T-helper 17 cell (primary cell): ENCODE measurements at places on chromosomes 7 and 10. TPM values are rescaled to one million over a fixed set of nuclear protein-coding genes. Genes with fewer than 3 reads are reported as not detected.

DNA sequence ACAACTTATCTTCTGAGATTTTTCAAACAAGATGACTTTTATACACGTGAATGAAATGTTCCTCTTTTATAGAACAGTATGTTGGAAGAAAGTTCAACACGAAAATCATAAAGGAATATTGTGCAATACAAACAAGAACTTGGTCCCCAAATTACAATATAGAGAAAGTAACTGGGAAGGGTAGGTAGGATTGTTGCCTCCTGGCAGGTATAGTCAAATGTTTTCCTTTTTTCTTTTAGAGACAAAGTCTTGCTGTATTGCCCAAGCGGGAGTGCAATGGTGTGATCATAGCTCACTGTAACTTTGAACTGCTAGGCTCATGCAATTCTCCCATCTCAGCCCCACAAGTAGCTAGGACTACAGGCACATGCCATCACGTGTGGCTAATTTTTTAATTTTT lies 582.6 kb downstream of the PARD3 start:
- H3K36me3 ChIP-seq, result no peaks in the 10 kb centered on the region
- H3K27ac ChIP-seq, result no peak overlapping the region
- no peaks in the 10 kb centered on the region for H3K4me1 ChIP-seq
- H3K4me3 ChIP-seq, result no peak overlapping the region
- no peak for DNase-seq

GRCh38 chr10:103541616-103542015 lies 48.1 kb downstream of the NEURL1 start:
- H3K4me3 ChIP-seq, result no peak overlapping the region
- H3K27ac ChIP-seq, result no peak overlapping the region

Gene CDHR1
- total RNA-seq, result 0.12 TPM

GRCh38 chr10:89566992-89567391 lies 31.6 kb upstream of the SLC16A12 start:
- H3K4me3 ChIP-seq, result no peak overlapping the region
- H3K27me3 ChIP-seq, result peaks cover 27% of the 10 kb centered on the region
- H3K27ac ChIP-seq, result no peak overlapping the region
- peaks cover 3% of the 10 kb centered on the region for H3K4me1 ChIP-seq
- DNase-seq, result no peak

- peaks cover 20% of the 10 kb centered on the region for H3K36me3 ChIP-seq
- H3K4me1 ChIP-seq, result peaks cover 16% of the 10 kb centered on the region
- no peak overlapping the region for H3K27ac ChIP-seq
- no peak overlapping the region for H3K4me3 ChIP-seq
- no peaks in the 10 kb centered on the region for H3K27me3 ChIP-seq
- no peak for DNase-seq
These were observed 56.5 kb downstream of the EXOC4 start for GRCh38 chr7:133309333-133309732.

Gene PTF1A
- not detected for total RNA-seq

- H3K36me3 ChIP-seq, result no peaks in the 10 kb centered on the region
- no peak overlapping the region for H3K27ac ChIP-seq
- no peak for DNase-seq
- H3K27me3 ChIP-seq, result no peaks in the 10 kb centered on the region
These were observed 243.0 kb downstream of the PLXDC2 start for GRCh38 chr10:20059084-20059835.

Gene CXCL12
- total RNA-seq, result 0.13 TPM

DNA sequence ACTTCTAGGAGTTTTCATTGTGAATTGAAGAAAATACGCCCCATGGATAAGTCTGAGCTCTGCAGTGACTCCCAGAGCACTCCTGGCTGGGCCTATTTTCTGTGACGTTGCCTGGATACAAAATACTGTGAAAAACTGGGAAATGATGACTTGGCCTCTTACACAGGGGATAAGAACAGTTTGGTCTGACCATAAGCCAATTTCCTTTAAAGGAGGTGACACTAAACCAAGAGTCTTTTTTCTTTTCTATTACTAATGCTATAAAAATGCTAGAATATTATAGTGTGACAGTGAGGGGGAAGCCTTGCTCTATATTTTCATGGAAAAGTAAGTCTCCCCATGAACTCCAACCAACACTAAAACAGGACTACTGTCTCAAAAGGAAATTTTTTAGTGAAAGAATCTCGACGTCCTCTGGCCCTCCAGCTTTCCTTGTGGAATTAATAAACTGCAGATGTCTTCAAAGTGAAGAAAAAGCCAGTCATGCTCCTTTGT lies 45.5 kb downstream of the MYOF start:
- H3K36me3 ChIP-seq, result no peaks in the 10 kb centered on the region
- no peak overlapping the region for H3K27ac ChIP-seq
- H3K4me3 ChIP-seq, result no peak overlapping the region
- H3K4me1 ChIP-seq, result no peaks in the 10 kb centered on the region
- no peak for DNase-seq

Gene SEMA3D
- total RNA-seq, result not detected

- H3K27ac ChIP-seq, result peak overlapping the region; percentile 94
- no peak for DNase-seq
- H3K27me3 ChIP-seq, result no peaks in the 10 kb centered on the region
- H3K4me3 ChIP-seq, result peak overlapping the region; percentile 96
These were observed 769 bp upstream of the TMEM248 start for GRCh38 chr7:66920256-66920655.

DNA sequence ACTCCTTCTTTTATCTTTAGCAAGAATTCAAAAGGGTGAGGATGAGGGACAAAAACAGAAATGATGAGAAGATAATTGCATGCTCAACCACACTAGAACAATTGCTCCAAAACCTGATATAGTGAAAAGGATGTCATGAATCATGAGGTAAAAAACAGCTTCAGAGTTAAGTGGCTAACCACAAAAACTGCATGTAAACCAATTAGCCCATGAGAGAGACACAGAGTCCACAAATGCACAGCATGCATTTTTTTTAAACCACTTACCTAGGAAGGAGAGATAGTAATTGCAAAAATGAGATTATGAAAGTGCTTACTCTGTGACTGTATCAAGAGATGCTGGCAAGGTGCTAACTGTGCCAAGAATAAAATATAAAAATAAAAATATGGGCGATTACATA lies 132.9 kb downstream of the MBL2 start:
- no peaks in the 10 kb centered on the region for H3K36me3 ChIP-seq
- no peaks in the 10 kb centered on the region for H3K27me3 ChIP-seq
- H3K4me1 ChIP-seq, result no peaks in the 10 kb centered on the region
- H3K27ac ChIP-seq, result no peak overlapping the region

GRCh38 chr10:132939957-132940790 lies 2.2 kb downstream of the CFAP46 start:
- no peak for DNase-seq
- peaks cover 60% of the 10 kb centered on the region for H3K27me3 ChIP-seq
- no peak overlapping the region for H3K27ac ChIP-seq
- peaks cover 5% of the 10 kb centered on the region for H3K4me1 ChIP-seq

DNA sequence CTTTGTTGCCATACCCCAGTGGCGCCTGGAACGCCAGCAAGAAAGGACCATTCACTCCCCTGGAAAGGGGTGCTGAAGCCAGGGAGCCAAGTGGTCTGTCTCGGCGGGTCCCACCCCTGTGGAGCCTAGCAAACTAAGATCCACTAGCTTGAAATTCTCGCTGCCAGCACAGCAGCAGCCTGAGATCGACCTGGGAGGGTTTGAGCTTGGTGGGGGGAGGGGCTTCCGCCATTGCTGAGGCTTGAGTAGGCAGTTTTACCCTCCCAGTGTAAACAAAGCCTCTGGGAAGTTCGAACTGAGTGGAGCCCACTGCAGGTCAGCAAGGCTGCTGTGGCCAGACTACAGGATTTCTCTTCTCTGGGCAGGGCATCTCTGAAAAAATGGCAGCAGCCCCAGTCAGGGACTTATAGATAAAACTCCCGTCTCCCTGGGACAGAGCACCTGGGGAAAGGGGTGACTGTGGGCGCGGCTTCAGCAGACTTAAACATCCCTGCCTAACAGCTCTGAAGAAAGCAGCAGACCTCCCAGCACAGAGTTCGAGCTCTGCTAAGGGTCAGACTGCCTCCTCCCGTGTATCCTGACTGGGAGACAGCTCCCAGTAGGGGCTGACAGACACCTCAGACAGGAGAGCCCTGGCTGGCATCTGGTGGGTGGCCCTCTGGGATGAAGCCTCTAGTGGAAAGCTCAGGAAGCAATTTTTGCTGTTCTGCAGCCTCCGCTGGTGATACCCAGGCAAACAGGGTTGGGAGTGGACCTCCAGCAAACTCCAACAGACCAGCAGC lies 281.1 kb upstream of the SP4 start:
- H3K27me3 ChIP-seq, result peaks cover 32% of the 10 kb centered on the region
- H3K4me3 ChIP-seq, result no peak overlapping the region
- no peaks in the 10 kb centered on the region for H3K36me3 ChIP-seq
- no peak for DNase-seq
- no peak overlapping the region for H3K27ac ChIP-seq

DNA sequence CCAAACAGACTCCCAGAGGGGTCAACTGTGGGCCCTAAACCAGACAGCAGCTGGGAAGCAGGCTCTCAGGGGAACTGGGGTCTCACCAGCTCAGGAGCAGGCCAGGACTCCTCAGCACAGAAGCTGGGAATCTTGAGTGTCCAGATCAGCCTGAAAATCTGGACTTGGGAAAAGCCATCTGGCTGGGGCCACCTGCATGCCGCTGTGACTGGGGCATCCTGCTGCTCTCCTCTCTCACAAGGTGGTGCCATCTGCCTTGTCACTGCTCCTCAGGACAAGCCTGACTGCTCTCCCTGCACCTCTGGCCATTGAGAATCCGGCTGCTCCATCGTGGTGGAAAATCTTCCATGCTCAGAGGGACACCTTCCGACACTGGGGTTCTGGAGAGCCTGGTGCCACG lies 141.4 kb downstream of the PLPP4 start:
- H3K4me3 ChIP-seq, result no peak overlapping the region
- no peak overlapping the region for H3K27ac ChIP-seq
- no peak for DNase-seq
- H3K36me3 ChIP-seq, result no peaks in the 10 kb centered on the region
- H3K27me3 ChIP-seq, result no peaks in the 10 kb centered on the region
- H3K4me1 ChIP-seq, result no peaks in the 10 kb centered on the region

DNA sequence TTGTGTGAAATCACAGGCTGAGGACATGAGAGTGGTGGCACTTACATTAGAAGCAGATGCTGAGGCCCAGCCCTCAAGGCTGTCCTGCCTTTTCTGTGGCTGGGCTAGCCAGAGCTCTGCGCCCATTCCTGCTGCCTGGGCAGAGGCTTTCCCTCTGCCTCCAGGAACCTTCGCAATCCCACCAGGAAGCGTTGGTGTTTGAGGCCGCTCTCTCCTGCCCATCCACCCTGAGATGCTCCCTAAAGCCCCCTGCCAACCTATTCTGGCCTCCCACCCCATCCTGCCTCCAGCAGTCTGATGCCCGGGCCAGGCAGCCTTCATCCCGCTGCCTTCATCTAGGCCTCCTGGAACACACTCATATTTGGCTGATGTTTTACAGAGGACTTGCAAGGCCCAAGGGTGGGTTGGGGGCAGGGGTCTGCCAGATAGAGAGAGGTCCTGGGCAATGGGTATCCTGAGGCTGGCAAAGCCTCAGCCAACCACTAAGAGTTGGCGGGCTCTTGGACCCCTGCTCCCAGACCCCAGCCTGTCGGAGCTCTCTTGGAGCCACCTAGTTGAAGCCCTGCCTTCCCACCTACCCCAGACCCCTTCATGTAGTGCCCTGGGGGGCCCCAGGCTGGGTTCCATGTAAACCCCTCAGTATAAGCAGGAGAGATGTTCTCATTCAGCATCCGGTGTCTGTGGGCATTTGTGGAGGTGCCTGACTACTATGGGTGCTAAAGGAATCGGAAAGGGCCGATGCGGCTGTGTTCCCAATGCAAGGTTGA lies 32.7 kb downstream of the LDB3 start:
- no peaks in the 10 kb centered on the region for H3K4me1 ChIP-seq
- H3K4me3 ChIP-seq, result no peak overlapping the region
- no peak for DNase-seq
- peaks cover 7% of the 10 kb centered on the region for H3K27me3 ChIP-seq

- no peak overlapping the region for H3K27ac ChIP-seq
- no peaks in the 10 kb centered on the region for H3K27me3 ChIP-seq
- H3K4me3 ChIP-seq, result no peak overlapping the region
- no peak for DNase-seq
- H3K4me1 ChIP-seq, result peaks cover 6% of the 10 kb centered on the region
These were observed 12.5 kb downstream of the ASNS start for GRCh38 chr7:97859606-97860204.

Gene ANXA8
- total RNA-seq, result not detected

GRCh38 chr7:43698460-43699255 lies 30.7 kb downstream of the COA1 start:
- peaks cover 18% of the 10 kb centered on the region for H3K4me1 ChIP-seq
- no peak overlapping the region for H3K4me3 ChIP-seq
- no peak for DNase-seq
- no peaks in the 10 kb centered on the region for H3K36me3 ChIP-seq

Gene FRMPD2
- 0.17 TPM for total RNA-seq
